ENCODE measurements at places on chromosomes 2 and 18.

- no peaks in the 10 kb centered on the region for H3K27me3 ChIP-seq
- H3K4me1 ChIP-seq, result no peaks in the 10 kb centered on the region
- no peaks in the 10 kb centered on the region for H3K36me3 ChIP-seq
Observed at GRCh38 chr2:237159006-237159911, 73.6 kb downstream of the COPS8 start.

- peak; percentile 17 for DNase-seq
- H3K36me3 ChIP-seq, result no peaks in the 10 kb centered on the region
- peak overlapping the region; percentile 41 for H3K27ac ChIP-seq
Observed at GRCh38 chr2:44186810-44187209, 18.1 kb downstream of the PPM1B start.

GRCh38 chr2:192029089-192029488 lies 165.6 kb downstream of the TMEFF2 start:
- H3K4me1 ChIP-seq, result no peaks in the 10 kb centered on the region
- no peak overlapping the region for H3K4me3 ChIP-seq
- no peak for DNase-seq
- H3K27ac ChIP-seq, result no peak overlapping the region
- H3K36me3 ChIP-seq, result no peaks in the 10 kb centered on the region

GRCh38 chr2:110802208-110802932 lies 70.0 kb downstream of the ACOXL start:
- H3K27me3 ChIP-seq, result peaks cover 27% of the 10 kb centered on the region
- H3K4me1 ChIP-seq, result peaks cover 23% of the 10 kb centered on the region
- H3K27ac ChIP-seq, result no peak overlapping the region

DNA sequence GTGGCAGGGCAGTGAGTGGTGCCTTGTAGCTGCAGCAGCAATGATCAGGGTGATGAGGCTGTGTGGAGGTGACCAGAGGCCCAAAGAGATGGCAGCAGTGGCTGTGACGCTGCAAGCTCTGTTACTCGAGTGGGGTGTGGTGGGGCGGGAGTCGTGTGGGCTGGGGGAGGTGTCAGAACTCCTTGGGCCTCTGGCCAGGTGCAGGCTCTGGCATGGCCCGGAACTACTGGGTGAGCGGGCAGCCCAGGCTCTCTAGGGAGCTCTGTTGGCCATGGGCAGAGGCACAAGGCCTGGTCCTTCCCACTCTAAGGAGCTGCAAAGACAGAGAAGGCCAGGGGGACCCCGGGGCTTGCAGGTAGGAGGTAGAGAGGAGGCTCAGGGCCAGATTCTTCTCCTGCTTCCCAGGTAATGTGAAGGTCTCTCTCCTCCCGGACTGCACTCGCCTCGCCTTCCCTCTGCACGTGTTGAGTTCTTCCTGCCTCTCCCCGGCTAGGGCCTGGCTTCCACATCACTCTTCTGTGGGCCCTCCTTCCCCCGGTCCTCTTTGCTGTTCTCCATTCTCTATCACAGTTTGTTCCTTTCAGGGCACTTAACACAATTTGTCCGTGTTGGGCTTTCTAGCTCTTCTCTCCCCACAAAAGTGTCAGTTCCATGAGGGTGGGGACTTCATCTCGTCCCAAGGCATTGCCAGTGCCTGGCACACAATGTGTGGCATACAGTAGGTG lies 114.8 kb downstream of the MCFD2 start:
- H3K4me3 ChIP-seq, result no peak overlapping the region
- DNase-seq, result no peak
- no peaks in the 10 kb centered on the region for H3K27me3 ChIP-seq

DNA sequence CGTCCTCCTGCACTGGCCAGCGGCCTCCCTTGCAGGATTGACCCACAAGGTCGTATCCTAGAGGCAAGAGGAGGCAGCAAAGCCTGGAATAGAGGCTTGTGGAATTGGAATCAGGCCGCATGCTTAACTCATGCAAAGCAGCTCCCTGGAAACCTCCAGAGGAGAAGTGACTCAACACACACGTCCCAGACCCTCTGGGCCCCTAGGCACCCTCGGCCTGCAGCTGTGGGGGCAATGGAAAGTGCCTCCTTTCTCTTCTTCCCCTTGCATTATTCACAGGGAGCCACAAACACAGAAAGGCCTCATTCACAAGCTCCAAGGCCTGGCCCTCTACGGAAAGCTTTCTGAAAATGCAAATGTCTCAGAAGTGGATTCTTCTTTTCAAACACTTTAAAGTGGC lies 19.6 kb downstream of the SPATA3 start:
- DNase-seq, result no peak
- peaks cover 11% of the 10 kb centered on the region for H3K27me3 ChIP-seq
- H3K27ac ChIP-seq, result no peak overlapping the region
- H3K4me1 ChIP-seq, result no peaks in the 10 kb centered on the region
- no peaks in the 10 kb centered on the region for H3K36me3 ChIP-seq
- H3K4me3 ChIP-seq, result no peak overlapping the region

- no peaks in the 10 kb centered on the region for H3K27me3 ChIP-seq
- no peak overlapping the region for H3K27ac ChIP-seq
- DNase-seq, result no peak
Observed at GRCh38 chr2:224426656-224427055, 24.7 kb upstream of the FAM124B start.

DNA sequence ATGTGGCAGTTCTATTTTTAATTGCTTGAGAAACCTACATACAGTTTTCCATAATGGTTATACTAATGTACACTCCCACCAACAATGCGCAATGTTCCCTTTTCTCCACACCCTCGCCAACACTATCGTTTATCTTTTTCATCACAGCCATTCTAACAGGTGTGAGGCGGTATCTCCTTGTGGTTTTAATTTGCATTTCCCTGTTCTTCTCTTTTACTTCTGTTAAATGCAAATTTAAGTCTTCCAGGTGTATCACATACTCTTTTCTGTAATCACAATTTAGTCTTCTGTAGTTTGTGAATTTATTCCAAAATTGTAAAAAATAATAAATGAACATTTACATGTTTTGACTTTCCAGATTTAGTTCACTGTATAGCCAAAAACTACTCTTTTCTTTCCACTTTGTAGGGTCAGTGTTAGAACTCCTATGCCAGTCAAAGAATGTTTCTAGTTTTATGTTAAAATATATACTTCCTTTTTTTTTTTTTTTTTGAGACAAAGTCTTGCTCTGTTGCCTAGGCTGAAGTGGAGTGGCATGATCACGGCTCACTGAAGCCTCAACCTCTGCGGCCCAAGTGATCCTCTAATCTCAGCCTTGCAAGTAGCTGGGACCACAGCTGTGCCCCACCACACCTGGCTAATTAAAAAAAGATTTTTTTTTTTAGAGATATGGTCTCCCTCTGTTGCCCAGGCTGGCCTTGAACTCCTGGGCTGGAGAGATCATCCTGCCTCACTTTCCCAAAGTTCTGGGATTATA lies 15.4 kb upstream of the ACYP2 start:
- H3K4me3 ChIP-seq, result peak overlapping the region; percentile 25
- H3K36me3 ChIP-seq, result no peaks in the 10 kb centered on the region
- H3K27me3 ChIP-seq, result no peaks in the 10 kb centered on the region
- DNase-seq, result peak; percentile 88
- peaks cover 78% of the 10 kb centered on the region for H3K4me1 ChIP-seq

- H3K27me3 ChIP-seq, result no peaks in the 10 kb centered on the region
- H3K27ac ChIP-seq, result no peak overlapping the region
- H3K36me3 ChIP-seq, result no peaks in the 10 kb centered on the region
- H3K4me1 ChIP-seq, result peaks cover 11% of the 10 kb centered on the region
Observed at GRCh38 chr2:68290901-68291300, 28.8 kb downstream of the CNRIP1 start.

DNA sequence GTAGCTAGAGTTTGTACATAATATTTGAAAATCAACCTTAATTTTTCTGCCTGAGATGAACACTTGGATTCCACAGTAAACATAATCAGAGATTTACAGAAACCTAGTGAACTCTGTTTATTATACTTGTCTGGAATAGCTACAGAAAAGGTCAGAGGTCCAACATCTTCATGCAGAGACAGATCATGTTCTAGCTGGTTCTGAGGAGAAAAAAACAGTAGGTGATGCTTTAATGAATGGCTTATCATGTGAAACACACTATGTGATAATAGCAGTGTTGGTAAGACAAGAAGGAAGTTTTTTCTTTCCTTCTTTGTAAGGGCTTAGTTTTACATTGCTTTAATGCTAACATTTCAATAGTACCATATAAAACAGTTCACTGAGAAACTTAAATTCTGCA lies 846.4 kb upstream of the ZEB2 start:
- H3K27me3 ChIP-seq, result no peaks in the 10 kb centered on the region
- H3K4me1 ChIP-seq, result no peaks in the 10 kb centered on the region
- no peak overlapping the region for H3K4me3 ChIP-seq
- no peak for DNase-seq
- no peaks in the 10 kb centered on the region for H3K36me3 ChIP-seq

- H3K4me3 ChIP-seq, result no peak overlapping the region
- H3K27ac ChIP-seq, result no peak overlapping the region
- no peak for DNase-seq
- H3K4me1 ChIP-seq, result peaks cover 5% of the 10 kb centered on the region
- no peaks in the 10 kb centered on the region for H3K27me3 ChIP-seq
Observed at GRCh38 chr2:238128534-238129001, 9.9 kb upstream of the KLHL30 start.

DNA sequence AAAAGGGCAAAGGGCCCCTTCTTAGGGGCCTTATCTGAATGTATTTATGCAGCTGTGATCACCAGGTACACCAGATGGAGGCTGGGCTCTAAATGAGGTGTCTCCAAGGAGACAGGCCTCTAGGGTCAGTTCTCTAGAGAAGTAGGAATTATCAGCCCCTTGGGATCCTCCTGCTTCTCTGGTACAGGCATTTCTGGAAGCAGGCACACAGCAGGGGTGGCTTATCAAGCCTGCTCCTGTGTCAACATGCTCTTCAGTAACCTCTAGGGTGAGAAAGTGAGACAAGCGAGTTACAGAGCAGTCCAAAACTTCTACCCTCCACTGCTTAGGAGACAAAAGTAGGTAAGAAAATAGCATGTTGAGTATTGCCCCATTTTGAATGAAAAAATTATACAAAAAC lies 13.8 kb downstream of the TPGS2 start:
- no peak overlapping the region for H3K4me3 ChIP-seq
- no peak overlapping the region for H3K27ac ChIP-seq
- no peaks in the 10 kb centered on the region for H3K27me3 ChIP-seq
- H3K36me3 ChIP-seq, result peaks cover 26% of the 10 kb centered on the region
- no peaks in the 10 kb centered on the region for H3K4me1 ChIP-seq
- DNase-seq, result no peak

GRCh38 chr18:23832911-23833310 lies 143.7 kb downstream of the LAMA3 start:
- H3K4me3 ChIP-seq, result no peak overlapping the region
- H3K27ac ChIP-seq, result no peak overlapping the region
- no peaks in the 10 kb centered on the region for H3K36me3 ChIP-seq
- peaks cover 4% of the 10 kb centered on the region for H3K4me1 ChIP-seq
- H3K27me3 ChIP-seq, result no peaks in the 10 kb centered on the region
- no peak for DNase-seq

- H3K4me3 ChIP-seq, result no peak overlapping the region
- no peak for DNase-seq
- no peaks in the 10 kb centered on the region for H3K27me3 ChIP-seq
- no peaks in the 10 kb centered on the region for H3K4me1 ChIP-seq
Observed at GRCh38 chr2:231947694-231948093, 13.8 kb upstream of the DIS3L2 start.

GRCh38 chr2:81282151-81282769 lies 977.7 kb upstream of the LRRTM1 start:
- no peak overlapping the region for H3K27ac ChIP-seq
- H3K4me1 ChIP-seq, result no peaks in the 10 kb centered on the region
- no peaks in the 10 kb centered on the region for H3K36me3 ChIP-seq
- no peaks in the 10 kb centered on the region for H3K27me3 ChIP-seq
- H3K4me3 ChIP-seq, result no peak overlapping the region

DNA sequence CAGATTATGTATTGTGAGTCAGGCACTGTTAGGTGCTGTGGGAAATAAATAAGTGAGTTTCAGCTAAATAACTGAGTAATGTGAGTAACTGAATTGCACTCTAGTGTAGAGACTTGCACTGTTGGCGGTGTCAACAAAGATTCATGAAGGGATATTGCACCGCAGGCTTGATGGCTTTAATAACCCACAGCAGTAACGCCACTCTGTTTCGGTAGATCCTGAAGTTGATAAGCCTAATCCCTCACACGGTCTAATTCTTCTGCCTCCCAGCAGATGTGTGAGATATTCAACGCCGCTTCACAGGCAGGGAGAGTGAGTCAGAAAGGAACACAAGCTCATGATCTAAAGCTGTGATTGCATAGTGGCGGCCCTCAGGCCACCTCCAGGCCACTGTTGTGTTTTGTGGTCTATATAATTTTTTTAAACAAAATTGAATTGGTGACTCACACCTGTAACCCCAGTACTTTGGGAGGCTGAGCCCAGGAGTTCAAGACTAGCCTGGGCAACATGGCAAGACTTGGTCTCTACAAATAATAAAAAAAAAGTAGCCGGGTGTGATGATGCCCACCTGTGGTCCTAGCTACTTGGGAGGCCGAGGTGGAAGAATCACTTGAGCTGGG lies 94.3 kb downstream of the LIPG start:
- H3K27me3 ChIP-seq, result no peaks in the 10 kb centered on the region
- no peaks in the 10 kb centered on the region for H3K4me1 ChIP-seq
- no peak overlapping the region for H3K27ac ChIP-seq
- DNase-seq, result no peak
- H3K4me3 ChIP-seq, result no peak overlapping the region
- H3K36me3 ChIP-seq, result no peaks in the 10 kb centered on the region

DNA sequence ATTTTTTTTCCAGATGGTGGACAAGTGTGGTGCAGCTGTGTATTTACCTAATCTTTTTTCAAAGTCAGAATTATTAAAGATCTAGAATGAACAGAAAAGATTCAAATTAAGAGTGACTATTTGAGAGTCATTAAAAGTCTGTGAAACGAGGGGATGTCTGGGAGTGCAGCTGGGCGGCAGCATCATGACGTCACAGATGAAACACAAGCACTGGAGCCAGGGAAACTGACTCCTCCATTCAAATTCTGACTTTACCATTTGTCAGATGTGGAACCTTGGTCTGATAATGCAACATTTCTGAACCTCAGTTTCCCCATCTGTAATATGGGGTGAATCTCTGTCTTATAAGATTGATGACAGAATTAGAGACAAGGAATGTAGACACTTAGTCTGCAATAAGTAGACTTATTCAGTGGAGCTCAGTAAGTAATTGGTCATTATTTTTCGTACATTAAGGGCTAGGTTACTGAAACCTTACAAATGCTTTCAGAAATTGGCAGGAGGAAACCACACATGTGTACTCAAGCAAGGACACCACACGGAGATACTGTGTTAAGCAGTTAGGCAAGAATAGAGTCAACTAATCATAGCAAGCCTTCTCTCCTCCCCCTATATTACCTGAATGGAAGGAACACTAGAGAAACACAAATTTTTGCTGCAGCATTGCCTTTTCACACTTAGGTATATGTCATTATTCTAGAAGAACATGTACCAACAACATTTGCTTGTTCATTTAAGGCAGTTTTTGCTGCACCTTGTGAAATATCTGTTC lies 27.8 kb upstream of the CXXC1 start:
- H3K36me3 ChIP-seq, result no peaks in the 10 kb centered on the region
- H3K27ac ChIP-seq, result no peak overlapping the region
- peak; percentile 57 for DNase-seq
- peaks cover 58% of the 10 kb centered on the region for H3K4me1 ChIP-seq

- H3K27ac ChIP-seq, result no peak overlapping the region
- no peak overlapping the region for H3K4me3 ChIP-seq
- DNase-seq, result no peak
- H3K4me1 ChIP-seq, result no peaks in the 10 kb centered on the region
Observed at GRCh38 chr2:238019962-238020361, 40.8 kb upstream of the SCLY start.

All from B cell (primary cell).